Mammary microvascular endothelial cell (primary cell): ENCODE measurements at places on chromosomes 2 and 18. TPM values are rescaled to one million over a fixed set of nuclear protein-coding genes. Genes with fewer than 3 reads are reported as not detected.

The G6PC2 gene
- total RNA-seq: not detected in 2 replicates

The TSPYL6 gene
- not detected in 2 replicates for total RNA-seq

The ZEB2 gene
- total RNA-seq: 9.6 and 9.7 TPM in 2 replicates

The TRABD2A gene
- total RNA-seq: 0.60 and 2.9 TPM in 2 replicates

The OR6B3 gene
- not detected in 2 replicates for total RNA-seq

The CTDSP1 gene
- 58.6 and 66.5 TPM in 2 replicates for total RNA-seq

The DES gene
- total RNA-seq: not detected in 2 replicates

The KATNAL2 gene
- total RNA-seq: 0.54 and 2.2 TPM in 2 replicates

The MALL gene
- total RNA-seq: 171 and 194 TPM in 2 replicates

The CWC22 gene
- total RNA-seq: 12.3 and 12.5 TPM in 2 replicates

The HOXD8 gene
- 17.3 and 24.1 TPM in 2 replicates for total RNA-seq

The SCN3A gene
- total RNA-seq: 0.98 and 2.1 TPM in 2 replicates

The ENOSF1 gene
- 18.6 and 19.4 TPM in 2 replicates for total RNA-seq

The CYRIA gene
- total RNA-seq: 7.5 and 10.2 TPM in 2 replicates

The PER2 gene
- total RNA-seq: 1.3 and 1.8 TPM in 2 replicates

The DLGAP1 gene
- 0.93 and 1.1 TPM in 2 replicates for total RNA-seq

The PXDN gene
- total RNA-seq: 345 and 364 TPM in 2 replicates

The EPB41L5 gene
- 3.2 and 3.7 TPM in 2 replicates for total RNA-seq

The TTC32 gene
- 1.7 and 3.7 TPM in 2 replicates for total RNA-seq

The FAP gene
- 12.9 and 16.5 TPM in 2 replicates for total RNA-seq

The UGT1A4 gene
- total RNA-seq: not detected in 2 replicates

The CROCC2 gene
- total RNA-seq: not detected in 2 replicates

The ANKRD36 gene
- 8.2 and 8.3 TPM in 2 replicates for total RNA-seq

The EFHD1 gene
- total RNA-seq: 0.20 TPM in 1 of 2 replicates, not detected in the other

The HOXD12 gene
- total RNA-seq: not detected in 2 replicates

The TUBB8B gene
- not detected in 2 replicates for total RNA-seq

The CYP1B1 gene
- 0.20 TPM in 1 of 2 replicates, not detected in the other for total RNA-seq

The CD302 gene
- 5.2 and 5.7 TPM in 2 replicates for total RNA-seq

The HTRA2 gene
- total RNA-seq: 23.4 and 28.8 TPM in 2 replicates

The DSEL gene
- total RNA-seq: 4.7 and 5.9 TPM in 2 replicates

The NLRC4 gene
- not detected in 2 replicates for total RNA-seq

The TRIM43 gene
- not detected in 2 replicates for total RNA-seq

The AGFG1 gene
- total RNA-seq: 67.0 and 79.0 TPM in 2 replicates

The LIPG gene
- total RNA-seq: 87.9 and 106 TPM in 2 replicates

The UGGT1 gene
- 46.8 and 57.8 TPM in 2 replicates for total RNA-seq

The NT5DC4 gene
- total RNA-seq: not detected in 2 replicates

The DYNC2LI1 gene
- 7.4 and 13.9 TPM in 2 replicates for total RNA-seq
